Activated CD4-positive, alpha-beta T cell treated with anti-CD3 and anti-CD28 coated beads, Interleukin-10, Interleukin-2, amounts not matched to agents 100 ng/mL and 50 ng/mL, durations not matched to agents 16 hours and 8 hours (primary cell): ENCODE measurements at places on chromosomes 12 and 14.

- DNase-seq = no peak
Observed at GRCh38 chr14:37202812-37203211, 5.1 kb downstream of the MIPOL1 start.

GRCh38 chr12:104347374-104348075, 44.0 kb downstream of the EID3 start:
- DNase-seq = no peak

DNA sequence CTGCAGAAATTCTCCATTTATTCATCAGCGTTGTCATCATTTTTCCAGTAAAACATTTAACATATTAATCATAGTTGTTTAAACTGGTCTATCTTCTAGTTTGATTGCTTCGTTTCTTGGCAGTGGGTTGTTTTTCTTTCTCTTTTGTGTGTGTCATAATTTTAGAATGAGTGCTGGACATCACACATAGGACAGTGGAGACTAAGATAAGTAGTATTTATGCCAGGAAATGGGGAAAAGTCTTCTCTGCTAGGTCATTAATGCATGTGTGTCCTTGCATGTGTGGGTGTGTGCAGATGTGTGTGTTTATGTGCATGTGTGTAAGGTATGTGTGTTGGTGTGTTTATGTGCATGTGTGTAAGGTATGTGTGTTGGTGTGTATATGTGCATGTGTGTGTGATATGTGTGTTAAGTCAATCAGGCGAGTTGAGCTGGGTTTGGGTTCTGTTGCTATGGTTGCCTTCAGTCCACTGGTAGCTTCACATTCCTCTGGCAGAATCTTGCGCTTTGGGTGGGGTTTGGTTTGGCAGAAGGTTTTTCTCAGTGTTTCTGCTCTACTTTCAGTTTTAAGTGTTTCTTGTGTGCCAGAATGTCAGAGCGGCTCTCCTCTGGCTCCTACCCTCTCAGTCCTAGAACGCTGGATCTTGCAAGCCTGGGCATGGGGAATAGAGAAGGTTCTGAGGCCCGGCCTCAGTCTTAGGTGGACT, 7.8 kb upstream of the ADGRD1 start:
- no peak for DNase-seq

DNA sequence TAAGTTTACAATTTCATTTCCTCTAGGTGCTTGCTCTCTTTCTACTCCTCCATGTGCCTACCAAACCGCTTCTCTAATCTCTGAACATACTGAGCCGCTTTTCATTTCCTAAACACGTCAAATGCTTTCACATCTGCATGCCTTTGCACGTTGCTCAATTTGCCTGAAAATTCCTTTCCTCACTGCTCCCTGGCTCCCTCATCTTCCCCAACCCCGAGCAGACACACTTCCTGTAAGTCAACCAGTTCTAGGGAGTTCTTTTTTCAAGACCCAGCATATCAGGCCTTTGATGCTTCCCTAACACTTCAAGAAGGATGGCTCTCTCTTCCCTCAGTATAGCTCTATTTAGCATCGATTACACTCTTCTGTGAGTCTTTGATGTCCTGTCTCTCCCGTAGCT, 50.3 kb downstream of the LMO3 start:
- no peak for DNase-seq

- peak; percentile 60 for DNase-seq
Observed at GRCh38 chr12:98532687-98533304, 17.4 kb downstream of the TMPO start.

- no peak for DNase-seq
Observed at GRCh38 chr12:7834701-7835100, 38.0 kb downstream of the SLC2A14 start.

DNA sequence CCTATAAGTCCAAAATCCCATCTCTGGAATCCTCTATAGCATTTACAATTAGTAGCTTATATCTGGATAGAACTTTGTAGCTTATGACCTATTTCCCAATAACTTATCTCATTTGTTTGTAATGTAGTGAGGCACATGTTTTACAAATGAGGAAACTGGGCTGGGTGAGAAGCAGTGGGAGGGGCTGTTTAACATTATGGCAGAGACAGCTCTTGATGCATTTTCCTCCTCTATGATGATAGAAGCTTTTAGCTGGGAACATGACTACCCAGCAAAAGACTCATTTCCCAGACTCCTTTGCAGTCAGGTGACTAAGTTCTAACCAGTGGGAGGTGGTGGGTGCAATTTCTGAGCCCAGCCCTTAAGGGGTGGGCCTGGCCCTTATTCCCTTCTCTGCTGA, 179.7 kb downstream of the TTC8 start:
- no peak for DNase-seq

DNA sequence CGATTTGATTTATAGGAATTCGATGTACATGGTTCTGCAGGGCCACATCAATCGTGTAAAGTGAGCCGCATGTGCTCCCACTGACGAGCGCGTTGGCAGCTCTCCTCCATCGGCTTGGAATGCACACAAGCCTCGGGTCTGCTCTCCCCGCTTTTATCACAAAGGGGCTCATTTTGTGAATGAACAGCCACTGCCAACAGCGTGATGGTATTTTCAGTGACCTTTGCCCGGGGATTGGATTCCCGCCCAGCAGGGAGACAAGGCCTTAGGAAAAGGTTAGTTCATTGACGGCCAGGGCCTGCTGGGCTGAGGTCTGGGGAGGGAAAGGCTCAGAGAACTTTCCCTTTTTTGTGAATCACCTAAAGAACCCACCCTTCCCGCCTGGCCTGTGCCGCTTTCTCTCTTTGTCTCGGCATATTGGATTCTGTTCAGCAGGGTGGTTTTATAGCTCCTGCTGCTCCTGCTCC, 232.1 kb downstream of the MSRB3 start:
- DNase-seq = no peak

DNA sequence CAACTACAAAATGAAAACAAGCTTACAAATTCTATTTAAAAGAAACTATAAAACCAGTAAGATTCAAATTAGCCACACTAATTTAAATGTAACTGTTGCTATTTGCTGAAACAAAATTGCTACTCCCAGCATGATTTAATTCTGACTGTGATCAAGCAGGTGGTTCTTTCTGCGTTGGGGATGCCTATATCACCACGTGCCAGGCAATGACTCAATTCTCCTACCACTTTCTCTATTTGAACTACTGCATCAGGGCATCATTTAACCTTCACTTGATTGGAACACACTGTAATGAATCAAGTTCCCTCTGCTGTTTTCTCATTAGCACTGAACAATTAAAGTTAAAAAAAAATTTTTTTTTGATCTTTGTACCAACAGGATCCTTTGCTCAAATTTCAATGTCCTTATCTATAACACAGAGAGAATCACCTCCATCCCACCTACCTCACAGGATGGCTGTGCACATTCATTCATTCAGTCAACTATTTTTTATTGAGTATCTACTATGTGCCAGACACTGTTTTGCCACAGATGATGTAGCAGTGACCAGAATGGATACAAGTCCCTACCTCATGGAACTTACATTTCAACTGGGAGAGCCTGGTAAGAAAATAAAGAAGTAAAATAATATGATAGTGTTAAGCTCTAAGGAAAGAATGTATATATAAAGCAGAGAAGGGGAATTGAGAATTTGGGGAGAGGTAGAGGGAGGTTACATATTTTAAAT, 8.0 kb upstream of the ACTN1 start:
- peak; percentile 56 for DNase-seq

- DNase-seq = no peak
Observed at GRCh38 chr14:94465042-94465441, 11.0 kb downstream of the SERPINA9 start.

DNA sequence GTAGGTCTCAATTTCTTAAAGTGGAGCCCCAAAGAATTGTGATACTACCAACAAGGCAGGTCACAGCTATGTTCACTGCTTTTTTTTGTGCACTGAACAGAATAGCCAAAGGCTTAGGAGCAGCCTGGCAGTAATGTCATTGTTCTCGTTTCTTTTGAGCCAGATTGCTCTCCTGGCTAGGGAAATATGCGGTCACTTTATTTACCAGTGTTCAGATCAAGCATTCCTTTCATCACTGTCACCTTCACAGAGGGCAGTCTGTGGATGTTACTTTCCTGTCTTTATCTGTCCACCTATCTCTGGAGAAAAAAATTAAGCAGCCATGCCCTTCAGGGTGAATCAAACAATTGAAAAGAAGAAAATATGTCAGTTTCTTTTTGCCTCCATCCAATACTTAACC, 159.6 kb downstream of the BTG1 start:
- DNase-seq = no peak

- no peak for DNase-seq
Observed at GRCh38 chr12:131063413-131063812, 109.7 kb downstream of the ADGRD1 start.

DNA sequence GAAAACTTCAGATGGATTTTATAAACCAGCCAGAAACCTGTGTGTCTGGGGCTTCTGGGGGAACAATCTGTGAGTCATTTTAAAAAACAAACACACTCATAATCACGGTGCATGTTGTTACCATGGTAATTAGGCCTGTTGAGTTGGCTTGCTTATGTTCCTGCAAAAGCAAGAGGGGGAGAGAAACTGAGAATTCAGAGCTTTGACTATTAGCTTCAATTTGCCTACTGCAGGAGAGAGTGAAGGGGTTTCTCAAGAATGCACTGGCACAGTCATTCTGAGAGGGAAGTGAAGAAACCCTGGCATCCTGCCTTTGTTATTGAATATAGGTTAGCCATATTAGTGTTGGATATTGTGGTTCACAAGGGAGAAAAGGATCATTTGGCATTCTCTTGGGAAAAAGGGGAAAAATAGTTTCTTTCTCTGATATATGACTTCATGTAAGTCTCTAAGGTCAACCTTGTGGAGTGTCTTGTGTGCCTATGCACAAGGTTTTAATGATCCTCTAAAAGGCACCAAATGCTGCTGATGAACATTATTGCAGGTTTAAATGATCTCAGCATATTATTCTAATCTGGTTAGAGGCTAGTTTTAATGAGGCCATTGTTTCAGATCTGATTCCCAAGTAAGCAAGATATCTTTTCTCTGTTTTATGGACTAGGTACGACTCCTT, 12.9 kb downstream of the GNG2 start:
- peak; percentile 95 for DNase-seq

DNA sequence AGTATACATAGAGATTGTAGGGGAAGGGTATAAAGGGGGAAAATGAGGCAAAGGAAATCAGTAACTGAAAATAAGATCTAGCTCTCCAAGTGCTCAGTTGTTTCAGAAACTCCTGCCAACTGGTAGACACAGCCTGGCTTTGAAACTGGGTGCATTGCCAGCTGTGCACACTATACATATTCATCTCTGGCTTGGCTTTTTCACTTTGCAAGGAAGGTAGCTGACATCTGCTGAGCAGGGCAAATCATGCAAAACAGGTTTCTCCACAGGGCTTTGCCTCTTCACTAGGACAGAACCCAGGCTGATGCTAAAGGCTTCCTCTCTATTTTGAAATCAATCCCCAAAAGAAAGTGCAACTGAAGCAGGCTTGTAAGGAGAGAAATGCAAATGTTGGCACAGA, 101.5 kb downstream of the HELB start:
- DNase-seq = no peak

DNA sequence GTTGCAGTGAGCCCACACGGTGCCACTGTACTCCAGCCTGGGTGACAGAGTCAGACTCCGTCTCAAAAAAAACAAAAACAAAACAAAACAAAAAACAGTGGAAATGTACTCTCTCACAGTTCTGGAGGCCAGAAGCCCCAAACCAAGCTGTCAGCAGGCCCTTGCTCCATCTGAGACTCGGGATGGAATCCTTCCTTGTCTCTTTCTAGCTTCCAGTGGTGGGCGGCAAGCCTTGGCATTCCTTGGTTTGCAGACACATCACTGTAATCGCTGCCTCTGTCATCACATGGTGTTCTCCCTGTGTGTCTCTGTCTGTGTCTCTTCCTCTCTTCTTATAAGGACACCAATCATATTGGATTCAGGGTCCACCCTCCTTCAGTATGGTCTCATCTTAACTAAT, 6.4 kb downstream of the TNS2 start:
- DNase-seq = no peak

DNA sequence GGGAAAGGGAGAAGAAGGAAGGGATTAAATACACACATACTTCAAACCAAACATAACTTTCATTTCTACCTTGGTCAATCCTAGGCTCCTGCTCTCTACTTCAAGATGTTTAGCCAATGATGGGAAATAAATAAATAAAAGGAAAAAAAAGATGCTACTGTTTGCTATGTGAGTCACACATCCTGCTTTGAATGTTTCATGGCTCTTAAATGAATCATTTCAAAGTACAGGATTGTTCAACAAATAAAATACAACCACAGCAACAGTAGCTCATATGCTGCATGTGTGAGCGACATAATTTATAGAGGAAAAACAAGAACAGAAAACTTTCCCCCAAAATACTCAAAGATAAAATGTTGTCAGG, 54.3 kb upstream of the NPFF start:
- peak; percentile 75 for DNase-seq

DNA sequence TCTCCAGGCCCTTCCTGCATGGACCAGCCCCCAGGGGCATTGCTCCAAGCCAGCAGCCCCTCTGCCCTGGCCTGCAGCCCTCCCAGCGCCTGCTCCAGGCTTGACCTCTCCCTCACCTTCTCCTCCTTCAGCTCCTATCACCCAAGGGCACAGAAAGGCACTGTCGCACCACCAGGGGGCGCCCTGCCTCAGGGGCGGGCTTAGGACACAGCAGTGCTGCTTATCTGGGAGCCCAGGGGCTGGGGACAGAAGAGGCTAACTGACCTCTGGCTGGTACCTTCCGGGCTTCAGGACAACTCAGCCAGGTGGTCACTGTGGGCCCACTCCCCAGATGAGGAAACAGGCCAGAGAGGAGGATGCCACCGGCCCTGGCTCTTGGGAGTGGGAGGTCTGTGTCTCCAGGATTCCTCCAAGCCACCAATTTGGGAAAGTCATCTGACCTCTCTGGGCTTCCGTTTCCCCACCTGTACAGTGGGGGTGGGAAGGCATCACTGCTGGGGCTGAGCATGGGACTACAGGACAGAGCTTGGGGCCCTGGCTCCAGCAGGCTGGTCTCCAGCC, 25.3 kb upstream of the GPR132 start:
- peak; percentile 93 for DNase-seq

DNA sequence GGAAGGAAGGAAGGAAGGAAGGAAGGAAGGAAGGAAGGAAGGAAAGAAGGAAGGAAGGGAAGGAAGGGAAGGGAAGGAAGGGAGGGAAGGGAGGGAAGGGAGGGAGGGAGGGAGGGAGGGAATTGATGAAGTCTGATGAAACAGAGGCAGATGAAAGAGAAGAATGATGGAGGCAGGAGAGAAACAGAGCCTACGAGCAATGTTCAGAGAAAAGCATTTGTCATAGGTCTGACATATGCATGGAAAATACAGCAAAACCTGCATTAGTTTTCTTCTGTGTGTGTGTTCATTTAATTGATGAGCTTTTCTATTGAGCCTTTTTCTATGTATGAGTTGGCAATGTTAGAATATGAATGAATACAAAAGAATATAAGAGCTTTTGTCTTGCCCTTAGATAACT, 343.4 kb downstream of the GXYLT1 start:
- no peak for DNase-seq
